ENCODE measurements at places on chromosomes 2 and 18.

GRCh38 chr2:50379351-50379750 is 652.6 kb downstream of the NRXN1 start:
- DNase-seq: no peak

- DNase-seq: no peak
Observed at GRCh38 chr2:88230911-88231310, 60.8 kb downstream of the THNSL2 start.

GRCh38 chr2:113105047-113105785 is 22.2 kb upstream of the IL1RN start:
- DNase-seq: no peak

- no peak for DNase-seq
Observed at GRCh38 chr2:161115205-161115604, 45.0 kb upstream of the TANK start.

DNA sequence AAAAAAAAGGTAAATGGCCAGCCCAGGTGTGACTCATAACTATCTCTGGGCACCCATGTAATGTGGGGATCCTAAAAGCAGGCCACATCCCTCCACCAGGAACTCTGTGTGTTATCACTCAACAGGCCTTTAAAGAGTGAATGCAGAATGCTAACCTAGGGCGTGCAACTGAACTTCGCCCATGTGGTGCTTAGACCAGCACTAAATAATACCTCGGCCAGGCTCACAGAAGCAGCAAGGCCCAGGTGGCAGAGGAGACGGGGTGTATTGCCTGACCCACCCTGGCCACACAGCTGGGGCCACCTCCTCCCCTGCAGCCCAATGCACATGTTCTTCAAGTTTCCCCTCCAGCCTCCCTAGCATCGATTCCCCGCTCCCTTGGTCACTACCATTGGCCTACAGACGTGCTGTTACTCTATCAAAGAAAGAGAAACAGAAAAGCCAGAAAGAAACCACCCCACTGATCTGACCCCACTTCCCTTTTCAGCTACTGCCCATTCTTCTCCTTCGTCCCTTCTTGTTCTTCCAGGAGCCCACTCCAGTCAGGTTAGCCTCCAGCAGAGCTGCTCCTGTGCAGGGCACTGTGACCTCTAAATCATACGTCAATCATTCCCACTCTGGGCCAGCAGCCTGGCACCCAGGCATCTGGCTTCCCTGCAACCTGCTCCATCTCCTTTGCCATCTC is 22.0 kb downstream of the FAM178B start:
- DNase-seq: no peak

DNA sequence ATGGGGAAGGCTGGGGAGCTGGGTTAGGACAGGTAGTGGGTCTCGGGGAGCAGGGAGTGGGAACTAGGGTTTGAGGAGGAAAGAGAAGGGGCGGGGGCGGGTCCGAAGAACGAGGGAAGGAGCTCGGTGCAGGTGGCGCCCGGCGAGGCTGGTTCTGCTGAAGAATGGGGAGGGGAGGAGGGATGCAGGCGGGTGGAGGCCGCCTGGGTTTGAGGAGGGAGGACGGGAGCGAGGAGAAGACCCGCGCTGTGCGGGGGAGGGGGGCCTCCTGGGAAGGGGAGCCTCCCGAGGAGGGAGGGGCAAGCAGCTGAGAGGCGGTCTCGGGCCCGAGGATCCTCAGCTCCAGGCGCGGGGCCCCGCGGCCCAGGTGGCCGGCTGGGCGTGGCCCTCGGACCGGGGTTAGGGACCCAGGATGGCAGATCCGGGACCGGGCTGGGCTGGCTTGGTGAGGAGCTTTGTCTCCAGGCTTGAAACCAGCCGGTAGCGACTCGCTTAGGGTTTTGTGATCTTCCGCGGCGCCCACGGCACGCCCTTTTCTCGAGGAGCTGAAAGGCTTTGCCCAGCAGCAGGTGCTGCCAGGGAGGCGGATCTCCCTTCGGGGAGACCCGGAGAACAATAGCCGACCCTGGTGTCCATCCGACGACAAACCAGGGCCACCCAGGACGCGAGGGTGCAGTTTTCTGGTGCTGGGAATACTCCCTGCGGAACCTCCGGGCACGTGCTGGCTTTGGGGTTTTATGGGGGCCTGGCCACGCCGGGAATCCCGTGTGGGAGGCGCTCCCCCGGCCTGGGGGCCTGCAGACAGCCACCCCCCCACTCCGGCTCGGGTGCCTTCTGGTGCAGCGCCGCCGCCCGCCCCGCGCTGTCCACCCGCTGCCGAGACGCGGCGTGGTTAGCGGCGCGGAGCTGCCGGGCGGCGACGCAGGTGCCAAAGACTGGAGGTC is 1.4 kb downstream of the DPYSL5 start:
- DNase-seq: no peak

DNA sequence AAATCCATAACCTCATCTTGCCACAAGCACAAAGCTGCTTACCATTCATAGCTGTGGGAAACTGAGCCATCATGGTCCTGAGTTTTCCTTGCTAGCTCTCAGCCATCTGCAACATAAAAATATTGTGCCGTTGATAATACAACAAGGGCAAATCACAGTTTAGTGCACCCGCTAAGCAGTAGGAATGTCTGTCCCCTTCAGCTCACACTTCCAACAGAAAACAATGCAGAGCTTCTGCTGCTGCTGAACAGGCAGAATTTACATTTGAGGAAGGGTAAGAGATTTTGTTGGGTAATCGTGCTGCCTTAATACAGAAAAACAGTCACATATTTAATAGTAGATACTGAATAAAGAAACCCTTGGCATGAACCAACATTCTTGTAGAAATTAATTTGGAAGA is 32.3 kb downstream of the ITSN2 start:
- no peak for DNase-seq

- DNase-seq: no peak
Observed at GRCh38 chr2:240363746-240364581, 71.5 kb upstream of the GPC1 start.

DNA sequence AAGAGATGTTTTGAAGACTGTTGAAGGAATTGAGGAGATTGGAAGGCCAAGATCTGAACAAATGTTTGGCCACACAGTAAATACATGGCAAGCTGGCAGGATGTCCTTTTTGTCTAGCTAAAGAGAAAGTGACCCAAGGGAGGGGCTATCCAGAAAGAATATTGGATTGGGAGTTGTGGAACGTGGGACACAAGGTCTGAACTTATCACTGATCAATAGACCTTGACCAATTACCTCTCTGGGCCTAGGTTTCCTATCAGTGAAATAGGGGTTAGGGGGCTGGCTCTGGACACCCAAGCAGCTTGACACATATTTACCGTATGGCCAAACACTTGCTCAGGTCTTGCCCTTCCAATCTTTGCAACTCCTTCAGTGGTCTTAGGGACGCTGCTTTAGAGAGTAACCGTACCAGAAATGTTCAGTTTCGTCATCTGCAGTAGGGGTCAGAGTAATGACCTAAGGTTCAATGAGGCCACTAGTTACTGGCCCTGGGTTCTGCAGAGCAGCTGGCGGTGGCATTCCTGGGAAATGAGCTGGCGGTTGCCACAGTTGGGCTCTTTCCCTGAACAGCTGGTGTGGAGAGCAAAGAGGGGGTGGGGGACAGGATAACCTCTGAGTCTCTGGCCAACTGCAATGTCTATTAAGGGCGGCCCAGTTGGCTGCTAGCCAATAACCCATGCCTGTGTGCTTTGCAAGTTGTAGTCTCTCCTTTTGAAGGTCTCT is 70.1 kb upstream of the STPG4 start:
- DNase-seq: no peak

- no peak for DNase-seq
Observed at GRCh38 chr2:163640542-163641193, 95.1 kb downstream of the FIGN start.

- no peak for DNase-seq
Observed at GRCh38 chr2:236922061-236922460, 163.6 kb upstream of the COPS8 start.

- peak; percentile 80 for DNase-seq
Observed at GRCh38 chr2:88016086-88016959, at the start of gene RNU2-63P. RNU2-63P (minus strand) TSS chr2:88016547.

DNA sequence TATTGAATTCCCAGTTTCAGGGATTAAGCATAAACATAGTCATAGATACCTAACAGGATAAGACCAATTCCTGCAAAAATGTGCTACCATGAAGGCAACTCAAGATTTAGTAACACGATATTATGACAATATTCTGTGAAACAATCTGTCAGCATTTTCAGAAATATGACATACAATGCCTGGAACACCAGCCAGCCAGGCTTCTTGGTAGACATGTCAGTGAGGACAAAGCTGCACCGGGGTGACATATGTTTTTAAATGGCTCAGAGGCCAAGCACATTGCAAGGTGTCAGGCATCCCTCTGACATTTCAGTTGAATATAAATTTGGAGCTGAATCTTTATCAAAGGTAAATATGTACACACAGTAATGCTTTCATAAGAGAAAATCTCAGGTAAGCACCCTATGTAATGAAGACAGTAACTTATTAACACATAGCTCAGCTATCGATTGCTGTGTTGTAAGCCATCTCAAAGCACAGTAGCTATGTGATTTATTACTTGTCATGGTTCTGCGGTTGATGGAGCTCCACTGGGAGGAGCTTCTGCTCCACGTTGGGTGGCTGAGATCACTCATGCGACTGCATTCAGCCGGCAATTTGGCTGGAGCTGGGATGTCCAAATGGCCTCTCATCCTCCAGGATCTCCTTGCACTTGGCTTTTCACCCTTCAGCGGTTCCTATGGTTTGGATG is 31.9 kb upstream of the EML6 start:
- no peak for DNase-seq

- peak; percentile 53 for DNase-seq
Observed at GRCh38 chr2:12008425-12009061, 262.1 kb downstream of the LPIN1 start.
